Activated T-cell treated with anti-CD3 and anti-CD28 coated beads for 1 hour (primary cell): ENCODE measurements at places on chromosomes 7 and 10.

DNA sequence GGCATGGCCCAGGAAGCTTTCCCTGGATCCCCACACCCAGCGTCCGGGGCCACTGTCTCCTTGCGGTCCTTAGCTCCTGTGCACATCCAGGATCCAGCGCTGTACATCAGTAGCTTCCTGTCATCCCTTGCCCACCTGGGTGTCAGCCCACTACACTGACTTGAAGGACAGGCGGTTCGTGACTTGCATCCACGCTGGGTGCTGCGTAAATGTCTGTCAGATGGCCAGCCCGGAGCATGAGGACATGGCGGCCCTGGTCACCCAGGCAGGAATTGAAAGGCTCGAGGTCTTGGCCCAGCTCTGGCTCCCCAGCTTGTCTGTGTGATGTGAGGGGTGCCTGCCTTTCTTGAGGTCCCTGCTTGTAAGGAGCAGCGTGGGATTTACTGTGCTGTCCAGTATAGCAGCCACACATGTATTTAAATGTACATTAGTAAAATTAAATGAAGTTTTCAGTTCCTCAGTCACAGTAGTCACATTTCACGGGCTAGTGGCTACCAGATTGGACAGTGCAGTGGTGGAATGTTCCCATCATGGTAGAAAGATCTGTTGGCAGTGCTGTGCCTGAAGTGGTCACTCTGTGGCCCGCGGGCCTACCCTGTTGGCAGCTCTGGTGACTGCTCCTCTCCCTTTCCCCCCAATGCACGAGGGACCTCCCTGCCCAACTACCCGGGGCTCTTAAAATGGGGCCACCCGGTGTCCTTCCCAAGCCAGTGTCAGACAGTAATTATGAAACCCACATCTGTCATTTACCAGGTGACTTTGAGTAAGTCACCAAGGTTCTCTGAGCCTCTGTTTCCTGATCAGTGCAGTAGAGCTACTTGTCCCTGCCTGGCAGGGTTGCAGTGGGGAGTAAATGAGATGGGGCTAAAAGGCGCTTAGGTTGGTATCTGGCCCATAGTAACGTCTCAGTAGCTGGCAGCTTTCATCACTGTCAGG lies 97.8 kb upstream of the PPIF start:
- no peak for DNase-seq

DNA sequence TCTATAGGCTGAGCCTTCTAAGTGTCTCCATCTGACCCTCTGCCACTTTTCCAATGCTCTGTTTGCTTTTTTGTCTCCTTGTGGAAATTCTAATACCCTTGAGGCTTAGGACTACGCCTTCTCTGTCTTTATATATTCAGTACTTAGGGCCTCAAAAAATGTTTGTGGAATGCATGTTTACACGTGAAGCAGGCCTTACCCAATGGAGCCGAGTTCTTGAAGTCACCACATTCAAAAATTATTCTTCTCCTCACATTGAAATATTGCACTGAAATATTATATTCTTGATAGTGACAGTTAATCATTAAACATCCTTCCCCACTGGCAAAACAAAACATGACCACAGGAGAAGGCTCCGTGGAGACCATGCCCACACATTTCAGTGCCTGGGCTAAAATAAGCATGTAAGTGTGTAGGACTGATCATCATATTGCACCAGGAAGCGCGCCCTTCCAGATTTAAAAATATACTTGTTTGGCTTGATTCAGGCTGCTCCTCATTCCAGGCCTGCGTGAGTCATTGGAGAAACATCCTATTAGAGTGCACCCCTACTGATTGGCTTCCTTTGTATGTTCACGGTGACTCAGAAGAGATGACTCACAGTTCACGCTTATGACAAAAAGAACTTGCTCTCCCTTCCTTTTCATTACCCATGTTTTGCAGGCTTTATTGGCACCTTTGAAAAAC lies 307.4 kb upstream of the AOAH start:
- DNase-seq: peak; percentile 1

- no peak for DNase-seq
Measured at GRCh38 chr7:821688-822087, 10.6 kb upstream of the SUN1 start.

- DNase-seq: no peak
Measured at GRCh38 chr7:46695051-46695708, 774.1 kb upstream of the IGFBP3 start.

DNA sequence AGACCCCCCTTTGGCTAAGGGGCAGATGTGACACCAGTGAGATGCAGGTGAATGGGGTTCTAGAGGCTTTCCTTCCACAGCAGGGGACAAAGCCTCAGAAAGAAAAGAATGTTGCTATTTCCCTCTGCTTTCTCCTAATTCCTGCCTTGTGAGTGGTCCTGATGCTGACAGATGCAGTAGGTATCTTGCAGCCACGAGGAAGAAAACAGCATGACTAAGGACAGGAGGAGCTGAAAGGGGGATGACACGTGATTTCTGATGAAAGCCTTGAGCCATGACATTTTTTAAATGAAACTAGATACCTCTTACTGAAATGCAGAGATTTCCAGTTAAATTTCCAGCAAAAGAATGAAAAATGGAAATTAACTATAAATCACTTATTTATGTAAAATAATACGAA lies 92.4 kb downstream of the C1GALT1 start:
- no peak for DNase-seq

- DNase-seq: no peak
Measured at GRCh38 chr10:117159390-117159789, 21.3 kb upstream of the VAX1 start.

GRCh38 chr10:88392222-88392621 lies 190.9 kb downstream of the RNLS start:
- no peak for DNase-seq

DNA sequence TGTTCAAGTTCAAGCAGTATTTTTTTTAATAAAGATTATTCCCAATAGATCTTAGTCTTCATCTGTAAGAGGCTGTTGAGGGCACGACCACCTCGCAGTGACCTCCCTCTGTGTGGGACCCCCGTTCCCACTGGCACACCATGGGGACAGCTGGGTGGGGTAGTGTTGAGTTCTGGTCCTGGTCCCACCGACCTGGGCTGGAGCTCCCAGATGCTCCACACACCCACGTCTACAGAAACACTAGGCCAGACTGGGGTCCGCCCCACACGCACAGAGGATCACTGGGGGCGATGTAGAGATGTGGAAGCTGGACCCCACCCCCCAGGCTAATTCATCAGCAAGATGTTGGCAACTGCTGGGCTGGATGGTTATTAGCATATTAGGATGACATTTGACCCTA lies 623.6 kb downstream of the PTPRN2 start:
- DNase-seq: no peak

DNA sequence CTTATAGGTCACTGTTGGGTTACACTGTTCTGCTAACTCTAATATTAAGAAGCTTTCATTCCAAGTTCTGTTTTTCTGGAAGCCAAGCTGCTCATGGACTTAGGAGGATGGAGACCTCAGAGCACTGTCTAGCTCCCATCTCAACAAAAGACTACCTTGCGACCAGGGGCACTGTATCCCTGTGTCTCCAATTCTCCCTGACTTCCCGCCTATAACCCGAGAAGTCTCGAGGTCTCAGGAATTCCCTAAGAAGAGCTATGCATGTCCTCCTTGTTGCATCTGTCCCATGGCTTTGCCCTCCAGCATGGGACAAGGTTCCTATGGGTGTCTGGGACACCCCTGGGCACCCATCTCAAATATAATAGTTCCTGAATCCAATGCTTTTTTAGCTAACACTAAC lies 31.2 kb downstream of the BTBD16 start:
- no peak for DNase-seq

- DNase-seq: no peak
Measured at GRCh38 chr7:79455173-79455790, 1.8 kb upstream of the MAGI2 start.

DNA sequence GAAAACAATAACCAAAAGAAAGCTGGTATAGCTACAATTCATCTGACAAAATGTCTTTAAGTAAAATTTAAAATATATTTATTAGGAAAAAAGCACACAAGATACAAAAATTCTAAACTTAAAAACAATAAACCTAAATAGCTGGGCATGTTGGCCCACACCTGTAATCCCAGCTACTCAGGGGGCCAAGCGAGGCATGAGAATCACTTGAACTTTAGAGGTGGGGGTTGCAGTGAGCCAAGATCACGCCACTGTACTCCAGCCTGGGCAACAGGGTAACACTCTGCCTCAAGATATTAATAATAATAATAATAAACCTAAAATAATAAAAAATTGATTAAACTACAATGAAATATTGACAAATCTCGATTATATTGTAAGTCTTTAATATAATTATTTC lies 77.8 kb upstream of the PDK4 start:
- no peak for DNase-seq

- no peak for DNase-seq
Measured at GRCh38 chr7:90624225-90624911, 28.2 kb downstream of the CDK14 start.

- no peak for DNase-seq
Measured at GRCh38 chr10:74081941-74082718, 68.5 kb downstream of the AP3M1 start.

DNA sequence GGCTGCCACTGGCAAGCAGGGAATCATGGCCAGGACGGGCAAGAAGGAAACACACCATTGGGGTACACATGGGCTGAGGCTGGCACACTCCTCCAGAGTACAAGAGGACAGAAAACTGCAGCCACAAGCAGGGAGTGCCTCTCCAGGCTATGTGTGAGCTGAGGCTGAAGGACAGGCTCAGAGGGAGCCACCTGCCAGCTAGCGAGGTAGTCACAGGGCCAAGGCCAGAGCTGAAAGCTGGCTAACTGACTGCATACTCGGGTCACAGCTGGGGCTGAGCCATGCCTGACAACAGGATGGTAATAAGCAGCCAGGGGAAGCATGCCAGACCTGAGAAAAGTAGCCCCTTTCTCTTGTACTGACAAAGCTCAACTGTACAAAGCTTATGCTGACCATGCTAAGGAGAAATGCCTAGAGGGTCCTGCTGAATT lies 52.0 kb downstream of the KIF5B start:
- no peak for DNase-seq

- no peak for DNase-seq
Measured at GRCh38 chr10:30973737-30974136, 57.9 kb downstream of the ZNF438 start.

GRCh38 chr7:116138202-116138801 lies 72.0 kb upstream of the TES start:
- no peak for DNase-seq

DNA sequence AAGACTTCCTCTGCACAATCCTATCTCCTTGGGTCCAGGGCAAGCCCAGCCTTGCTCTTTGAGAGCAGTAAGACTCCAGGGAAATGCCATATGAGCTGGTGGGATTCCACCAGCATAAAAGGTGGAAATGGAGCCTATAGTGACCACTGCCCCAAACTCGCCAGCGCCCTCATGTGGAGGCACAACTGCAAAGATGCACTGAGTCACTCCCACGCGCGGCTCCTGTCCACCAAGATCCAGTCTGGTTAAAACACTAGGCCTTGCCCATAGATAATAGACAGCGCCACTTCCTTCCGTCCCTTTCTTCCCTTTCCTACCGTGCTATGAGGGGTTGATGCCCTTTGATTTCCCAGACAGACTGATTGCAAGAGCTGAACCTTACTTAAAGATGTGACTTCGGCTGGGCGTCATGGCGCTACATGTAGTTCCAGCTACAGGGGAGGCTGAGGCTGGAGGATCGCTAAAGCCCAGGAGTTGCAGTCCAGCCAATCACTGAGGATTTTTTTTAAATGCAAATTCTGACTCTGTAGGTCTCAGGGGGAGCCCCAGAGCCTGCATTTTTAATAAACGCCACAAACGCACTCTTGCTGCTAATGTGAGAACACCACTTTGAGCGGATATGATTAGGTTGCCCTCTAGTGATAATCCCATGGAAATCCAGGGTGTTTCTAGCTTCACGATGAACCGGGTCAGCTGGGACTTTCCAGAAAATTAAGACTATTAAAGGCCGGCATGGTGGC lies 136.5 kb downstream of the EPC1 start:
- no peak for DNase-seq

- no peak for DNase-seq
Measured at GRCh38 chr7:3321206-3321605, 20.2 kb downstream of the SDK1 start.

GRCh38 chr10:73816917-73817729 lies 5.7 kb upstream of the NDST2 start:
- no peak for DNase-seq

DNA sequence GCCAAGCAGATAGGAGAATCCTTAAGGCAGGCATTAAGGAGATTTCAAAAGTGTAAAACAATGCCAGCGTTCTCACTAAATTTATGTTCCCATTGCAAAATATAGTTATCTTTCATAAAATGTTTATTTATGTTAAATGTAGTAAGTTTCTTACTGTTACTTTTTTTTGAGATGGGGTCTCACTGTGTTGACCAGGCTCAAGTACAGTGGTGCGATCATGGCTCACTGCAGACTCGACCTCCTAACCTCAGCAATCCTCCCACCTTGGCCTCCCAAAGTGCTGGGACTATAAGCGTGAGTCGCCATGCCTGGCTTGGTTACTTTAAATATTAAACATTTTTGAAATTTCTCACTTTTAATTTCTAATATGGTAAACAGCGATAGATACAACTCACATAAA lies 31.8 kb upstream of the PRKAR2B start:
- no peak for DNase-seq

DNA sequence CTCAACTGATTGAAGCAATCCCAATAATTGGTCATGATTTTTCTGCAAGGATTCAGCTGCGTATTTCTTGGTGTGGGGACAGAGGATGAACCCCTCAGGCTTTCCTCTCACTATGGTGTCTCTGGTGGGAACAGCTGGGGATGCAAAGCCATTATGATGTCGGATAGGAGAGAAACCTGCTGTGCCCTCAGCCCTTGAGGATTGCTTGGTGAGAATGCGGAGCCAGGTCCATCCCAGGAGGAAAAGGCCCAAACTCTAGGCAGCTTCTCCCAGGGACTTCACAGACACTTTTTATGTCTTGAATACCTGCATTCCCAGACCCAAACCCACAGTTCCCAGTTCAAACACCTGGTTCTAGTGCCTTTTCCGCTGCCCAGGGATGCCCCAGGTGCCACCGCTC lies 302.0 kb downstream of the WDR37 start:
- DNase-seq: no peak

DNA sequence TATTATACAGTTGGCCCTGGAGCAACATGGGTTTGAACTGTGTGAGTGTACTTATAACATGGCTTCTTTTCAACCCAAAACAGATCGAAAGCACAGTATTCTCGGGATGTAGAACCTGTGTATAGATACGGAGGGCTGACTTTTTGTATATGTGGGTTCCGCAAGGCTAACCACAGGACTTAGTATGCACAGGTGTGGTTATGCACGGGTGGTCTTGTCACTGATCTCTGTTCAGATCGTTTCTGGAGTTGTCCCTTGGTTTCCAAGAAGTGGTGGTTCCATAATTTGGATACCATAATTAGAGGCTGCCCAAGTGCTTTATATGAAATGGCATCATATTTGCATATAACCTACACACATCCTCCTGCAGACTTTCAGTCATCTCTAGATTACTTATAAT lies 10.9 kb upstream of the BHLHA15 start:
- DNase-seq: no peak

DNA sequence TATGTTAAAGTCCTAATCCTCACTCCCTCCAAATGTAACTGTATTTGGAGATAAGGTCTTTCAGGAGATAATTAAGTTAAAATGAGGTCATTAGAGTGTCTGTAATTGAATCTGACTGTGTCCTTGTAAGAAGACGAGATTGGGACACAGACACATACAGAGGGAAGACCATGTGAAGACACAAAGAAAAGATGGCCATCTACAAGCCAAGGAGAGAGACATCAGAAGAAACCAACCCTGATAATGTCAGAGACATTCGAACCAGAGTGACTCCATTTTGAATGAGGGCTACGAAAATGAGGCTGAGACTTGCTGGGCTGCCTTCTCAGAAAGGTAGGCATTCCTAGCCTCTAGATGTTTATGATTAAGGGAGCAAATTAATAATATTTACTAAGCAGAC lies 542 bp upstream of the SAMD9L start:
- DNase-seq: no peak

GRCh38 chr7:98135984-98136383 lies 29.3 kb downstream of the LMTK2 start:
- no peak for DNase-seq
